ENCODE measurements at places on chromosomes 7 and 10.

DNA sequence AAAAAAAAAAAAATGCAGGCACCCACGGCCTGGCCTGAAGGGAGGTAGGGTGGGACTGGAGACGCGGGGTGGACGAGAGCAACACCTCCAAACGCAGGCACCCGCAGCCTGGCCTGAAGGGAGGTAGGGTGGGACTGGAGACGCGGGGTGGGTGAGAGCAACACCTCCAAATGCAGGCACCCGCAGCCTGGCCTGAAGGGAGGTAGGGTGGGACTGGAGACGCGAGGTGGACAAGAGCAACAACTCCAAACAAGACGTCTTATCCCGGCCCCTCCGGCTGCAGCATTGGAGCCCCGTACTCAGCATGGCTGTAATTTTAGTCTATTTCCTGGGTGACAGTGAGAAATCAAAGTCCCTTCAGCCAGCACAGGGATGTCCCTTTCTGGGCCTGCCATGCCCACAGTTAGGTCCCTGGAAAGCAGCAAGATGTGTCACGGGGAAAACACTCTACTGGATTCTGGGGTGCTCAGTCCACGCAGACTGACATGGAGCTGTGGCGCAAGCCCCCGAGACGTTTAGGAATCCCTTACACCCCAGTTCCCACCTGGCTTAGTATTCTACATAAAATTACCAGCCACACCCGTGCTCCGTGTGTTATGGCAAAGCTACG is 119.9 kb downstream of the WDR37 start:
- no peak for DNase-seq

GRCh38 chr7:84624927-84625326 is 430.3 kb upstream of the SEMA3A start:
- no peak for DNase-seq

DNA sequence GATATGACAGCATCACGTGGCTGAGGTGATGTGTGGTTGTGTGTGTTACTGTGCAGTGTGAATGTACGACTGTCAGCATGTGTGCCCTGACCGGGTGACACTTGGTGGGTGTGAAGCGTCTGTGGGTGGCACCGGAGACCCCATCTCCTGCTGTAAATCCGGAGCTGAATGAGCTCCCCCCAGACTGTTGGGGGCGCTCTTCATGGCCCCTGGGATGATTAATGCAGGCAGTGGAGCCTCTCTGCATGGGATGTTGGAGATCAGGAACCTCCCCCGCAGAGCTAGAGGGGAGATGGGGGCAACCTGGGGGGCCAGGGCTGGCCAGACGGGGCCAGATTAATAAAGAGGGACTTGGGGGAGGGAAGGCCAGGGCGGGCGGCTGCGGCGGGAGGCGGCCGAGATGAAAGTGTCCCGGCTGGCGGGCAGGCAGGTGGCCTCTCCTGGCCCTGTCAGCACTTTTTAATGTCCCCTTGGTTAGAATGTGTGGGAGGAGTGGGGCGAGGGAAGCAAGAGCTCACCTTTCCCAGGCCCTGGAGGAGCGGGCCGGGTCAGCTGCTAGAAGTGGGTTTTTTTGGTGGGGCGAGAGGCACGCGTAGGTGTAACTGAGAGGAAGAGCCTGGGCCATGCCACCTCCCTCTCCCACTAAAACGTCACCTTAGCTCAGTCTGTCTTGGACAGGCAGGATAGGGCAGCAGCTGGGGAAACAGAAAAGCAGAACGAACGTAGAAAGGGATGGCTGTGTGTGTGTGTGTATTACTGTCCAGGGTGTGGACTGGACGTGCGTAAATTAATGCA is 34.1 kb downstream of the HIF1AN start:
- DNase-seq, result no peak

GRCh38 chr10:86653987-86654386 is 360 bp upstream of the OPN4 start:
- DNase-seq, result no peak

All from fibroblast of skin of back (primary cell).